ENCODE measurements at places on chromosomes 2 and 18.
A peak's percentile ranks its signal among the peaks of the same experiment; 100 is the strongest.

DNA sequence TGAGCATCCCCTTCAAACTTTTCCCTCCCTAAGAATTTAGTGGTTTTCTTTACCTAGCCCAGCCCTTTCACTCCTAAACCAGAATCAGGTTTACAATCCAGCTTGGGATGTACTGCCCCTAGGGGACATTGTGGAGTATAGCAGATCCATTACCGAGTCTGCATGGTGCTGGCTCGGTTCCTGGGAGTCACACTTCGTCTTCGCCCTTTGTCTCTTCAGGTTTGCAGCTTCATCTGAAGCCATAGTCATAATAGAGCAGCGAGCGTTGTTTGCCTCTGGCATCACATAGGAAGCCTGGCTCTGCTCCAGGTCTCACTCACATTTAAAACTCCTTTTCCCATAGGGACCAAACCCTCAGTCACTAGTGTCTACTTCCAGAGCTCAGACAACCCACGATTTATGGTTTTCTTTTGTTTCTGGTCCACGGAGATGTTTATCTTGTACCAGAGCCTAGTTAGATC, 16.8 kb upstream of the LYPD6 start:
- no peak for DNase-seq

DNA sequence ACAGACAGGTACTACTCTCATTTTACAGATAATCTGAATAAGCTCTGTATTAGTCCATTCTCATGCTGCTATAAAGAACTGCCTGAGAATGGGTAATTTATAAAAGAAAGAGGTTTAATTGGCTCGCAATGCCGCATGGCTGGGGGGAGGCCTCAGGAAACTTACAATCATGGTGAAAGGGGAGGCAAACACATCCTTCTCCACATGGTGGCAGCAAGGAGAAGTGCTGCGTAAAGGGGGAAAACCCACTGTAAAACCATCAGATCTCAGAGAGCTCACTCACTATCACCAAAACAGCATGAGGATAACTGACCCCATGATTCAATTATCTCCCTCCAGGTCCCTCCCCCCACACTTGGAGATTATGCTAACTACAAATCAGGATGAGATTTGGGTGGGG, 254.4 kb downstream of the KCNE4 start:
- DNase-seq: no peak

- no peak for DNase-seq
These were observed 4.4 kb upstream of the CCDC150 start for GRCh38 chr2:196635156-196635555.

- no peak for DNase-seq
These were observed 78.5 kb upstream of the HK2 start for GRCh38 chr2:74755386-74755785.

DNA sequence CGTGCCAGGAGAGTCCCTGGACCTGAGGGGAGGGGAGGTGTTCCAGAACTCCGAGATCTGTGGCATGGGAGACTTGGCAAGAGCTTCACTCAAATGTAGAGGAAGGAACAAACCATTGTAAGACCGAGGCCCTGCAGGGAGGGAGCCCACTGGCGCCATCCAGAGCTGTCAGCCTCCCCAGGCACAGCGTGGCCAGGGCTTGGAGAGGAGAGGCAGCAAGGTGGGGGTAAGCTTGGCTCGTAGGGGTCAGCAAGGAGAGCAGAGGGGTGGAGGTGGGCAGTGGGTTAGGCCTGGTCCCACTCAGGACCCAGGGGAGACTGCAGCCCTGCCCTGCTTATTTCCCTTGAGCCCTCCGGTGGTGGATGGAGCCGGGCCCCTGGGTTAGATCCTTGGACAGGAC, 3.6 kb downstream of the TMEM177 start:
- DNase-seq: no peak

DNA sequence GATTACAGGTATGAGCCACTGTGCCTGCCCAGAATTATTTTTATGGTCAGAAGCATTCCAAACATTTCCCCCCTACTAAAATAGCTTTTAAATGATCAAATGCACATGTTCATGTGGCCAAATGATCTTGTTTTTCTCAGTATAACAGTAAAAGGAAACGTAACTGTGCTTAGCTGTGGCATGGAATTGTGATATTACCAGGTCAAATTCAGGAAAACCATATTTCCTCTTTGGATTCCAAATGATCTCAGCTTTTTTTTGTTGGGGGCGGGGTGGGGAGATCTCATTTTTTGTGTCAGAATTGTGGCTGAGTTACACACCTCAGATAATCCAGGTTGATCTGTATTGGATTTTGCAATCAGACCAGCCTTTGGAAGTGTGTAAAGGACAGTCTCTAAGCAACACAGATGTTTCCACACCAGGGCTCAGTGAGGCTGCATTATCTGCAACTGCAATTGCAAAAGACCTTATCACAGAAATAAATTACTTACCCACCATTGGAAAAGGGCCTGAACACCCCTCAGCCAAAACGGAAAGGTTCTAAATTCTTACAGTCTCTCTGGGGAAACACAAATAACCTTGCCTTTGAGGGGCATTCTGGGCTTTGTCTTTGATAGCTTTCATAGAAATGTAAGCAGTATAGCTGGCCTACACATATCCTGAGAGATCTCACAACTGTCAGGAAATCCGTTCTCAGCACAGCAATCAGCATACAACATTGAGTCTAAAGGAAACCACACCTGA, 8.4 kb downstream of the CASP10 start:
- DNase-seq: no peak

DNA sequence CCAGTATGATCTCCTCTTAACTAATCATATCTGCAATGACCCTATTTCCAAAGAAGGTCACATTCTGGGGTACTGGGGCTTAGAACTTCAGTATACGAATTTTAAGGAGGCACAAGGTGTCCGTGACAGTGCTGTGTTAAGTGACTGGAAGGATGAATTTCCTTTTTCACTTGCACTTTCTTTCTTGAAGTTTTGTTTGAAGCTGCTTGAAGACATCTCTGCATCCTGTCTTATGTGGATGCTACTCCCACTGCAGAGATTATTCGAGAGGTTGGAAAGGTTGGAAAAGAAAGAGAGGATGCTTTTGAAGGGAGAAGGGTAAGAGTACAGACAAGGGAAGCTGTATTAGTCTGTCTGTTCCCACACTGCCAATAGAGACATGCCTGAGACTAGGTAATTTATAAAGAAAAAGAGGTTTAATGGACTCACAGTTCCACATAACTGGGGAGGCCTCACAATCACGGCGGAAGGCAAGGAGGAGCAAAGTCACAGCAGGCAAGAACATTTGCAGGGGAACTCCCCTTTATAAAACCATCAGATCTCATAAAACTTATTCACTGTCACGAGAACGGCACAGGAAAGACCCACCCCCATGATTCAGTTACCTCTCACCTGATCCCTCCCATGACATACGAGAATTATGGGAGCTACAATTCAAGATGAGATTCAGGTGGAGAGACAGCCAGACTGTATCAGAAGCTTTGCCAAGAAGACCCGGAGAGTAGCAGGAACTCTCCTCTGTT, 3.6 kb upstream of the RNF144A start:
- DNase-seq: peak; percentile 43

- no peak for DNase-seq
These were observed 153.8 kb upstream of the HNRNPA3 start for GRCh38 chr2:177058747-177059146.

DNA sequence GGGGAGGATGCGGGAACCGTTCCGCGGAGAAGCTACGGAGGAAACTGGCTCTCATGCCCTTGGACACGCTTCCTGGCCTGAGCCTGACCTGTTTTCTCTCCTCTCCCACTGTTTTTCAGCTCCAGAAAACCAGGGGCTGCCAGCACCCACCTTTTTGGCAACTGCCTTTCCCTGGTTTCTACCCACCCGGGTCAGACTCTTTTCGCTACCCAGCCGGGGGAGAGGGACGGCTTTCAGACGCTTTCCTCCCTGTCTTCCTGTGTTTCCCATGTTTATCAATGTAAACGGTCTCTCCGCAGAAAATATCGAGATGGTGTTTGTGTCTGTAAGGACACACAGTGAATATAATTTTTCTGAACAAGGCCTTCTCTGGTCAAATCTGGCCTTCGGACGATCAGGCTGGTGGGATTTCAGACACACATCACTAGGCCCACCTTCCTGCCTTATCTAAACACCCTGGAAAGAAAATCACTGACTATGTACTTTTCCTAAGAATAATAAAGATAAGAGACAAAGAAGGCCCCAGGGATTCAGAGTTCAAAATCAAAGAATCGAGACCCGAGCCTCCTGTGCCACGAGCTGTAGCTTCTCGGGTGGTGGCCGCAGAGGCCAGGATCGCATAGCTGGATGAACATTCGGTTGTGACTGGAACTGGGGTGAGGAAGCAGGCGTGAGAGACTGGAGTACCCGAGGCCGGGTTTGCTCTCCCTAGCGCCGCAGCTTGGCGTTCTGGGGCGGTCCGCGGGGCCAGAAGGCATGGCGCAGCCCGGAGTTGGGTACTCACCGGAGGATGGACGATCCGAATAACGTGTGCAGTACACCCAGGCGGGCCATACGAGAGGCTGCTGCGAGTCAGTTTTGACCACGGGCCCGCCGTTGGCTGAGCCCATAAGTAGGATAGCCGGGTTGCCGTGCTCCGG, 1.7 kb downstream of the EN1 start:
- DNase-seq: no peak

DNA sequence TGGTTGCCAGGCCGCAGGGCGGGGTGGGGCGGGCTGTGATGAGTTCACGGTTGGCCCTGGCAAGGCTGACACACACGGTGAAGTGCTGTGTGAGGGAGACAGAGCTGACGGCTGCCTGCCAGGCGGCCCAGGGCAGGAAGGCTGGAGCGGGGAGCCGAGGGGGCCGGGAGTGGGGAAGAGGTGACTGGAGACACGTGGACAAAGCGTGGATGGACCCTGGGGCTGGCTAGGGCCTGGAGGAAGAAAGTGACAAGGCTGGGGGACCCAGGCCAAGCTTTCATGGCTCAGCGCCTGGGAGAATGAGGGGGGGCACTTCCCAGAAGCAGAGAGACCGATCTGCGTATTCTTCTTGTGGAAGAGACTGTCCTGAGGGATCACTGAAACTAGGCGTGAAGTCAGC, 123.2 kb downstream of the DYSF start:
- no peak for DNase-seq

DNA sequence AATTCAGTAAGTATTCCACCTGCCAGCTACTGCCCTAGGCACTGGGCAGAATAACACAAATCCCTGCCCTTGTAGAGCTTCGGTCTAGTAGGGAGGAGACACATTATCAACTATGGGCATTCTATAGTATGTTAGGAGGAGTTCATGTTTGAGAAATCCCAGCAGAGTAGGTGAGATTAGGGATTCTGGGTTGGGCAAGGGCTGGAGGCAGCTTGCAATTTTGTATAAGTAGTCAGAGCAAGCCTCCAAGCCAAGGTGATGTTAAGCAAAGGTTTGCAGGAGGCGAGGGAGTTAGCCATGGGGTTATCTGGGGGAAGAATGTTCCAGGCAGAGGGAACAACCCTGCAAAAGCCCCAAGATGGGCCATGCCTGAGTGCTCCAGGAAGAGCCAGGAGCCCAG, 187.9 kb upstream of the HS6ST1 start:
- no peak for DNase-seq

DNA sequence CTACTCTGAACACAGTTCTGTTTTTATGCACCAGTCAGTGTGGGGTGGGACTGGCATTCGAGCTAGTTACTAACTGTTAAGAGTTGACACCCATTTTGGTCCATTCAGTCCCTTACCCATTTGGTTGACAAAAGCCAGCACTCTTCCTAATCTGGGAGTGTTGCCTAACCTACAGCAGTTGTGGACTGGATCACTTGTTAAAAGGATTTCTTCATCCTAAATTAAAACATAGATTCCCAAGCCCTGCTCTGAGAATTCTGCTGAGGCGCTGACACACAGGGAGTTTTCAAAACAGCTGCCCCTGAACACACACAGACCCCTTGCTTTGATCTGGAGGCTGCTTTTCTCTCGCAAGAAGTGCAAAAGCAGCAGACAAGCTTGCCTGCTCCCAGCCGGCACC, 6.4 kb downstream of the TIMM21 start:
- DNase-seq: no peak

GRCh38 chr2:102768892-102769291, 7.1 kb downstream of the TMEM182 start:
- DNase-seq: no peak

DNA sequence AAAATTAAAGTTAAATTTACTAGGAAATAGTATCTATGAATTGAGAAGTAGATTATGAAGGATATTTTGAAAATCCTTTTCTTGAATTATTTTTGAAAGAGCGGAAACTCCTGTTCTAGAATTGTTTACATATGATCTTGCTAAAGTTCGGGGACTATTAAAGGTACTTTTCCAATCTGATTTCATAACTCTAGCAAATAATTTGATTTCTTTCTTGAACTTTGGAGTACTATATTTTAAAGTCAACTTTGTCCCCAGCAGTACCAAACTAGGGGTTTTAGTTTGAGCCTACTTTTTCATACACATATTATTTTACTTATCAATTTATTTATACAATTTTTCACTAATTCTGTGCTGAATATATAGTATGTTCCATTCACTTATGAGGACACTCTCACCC, 364.7 kb downstream of the FSIP2 start:
- DNase-seq: no peak

GRCh38 chr2:104868505-104868866, 14.6 kb downstream of the POU3F3 start:
- no peak for DNase-seq

DNA sequence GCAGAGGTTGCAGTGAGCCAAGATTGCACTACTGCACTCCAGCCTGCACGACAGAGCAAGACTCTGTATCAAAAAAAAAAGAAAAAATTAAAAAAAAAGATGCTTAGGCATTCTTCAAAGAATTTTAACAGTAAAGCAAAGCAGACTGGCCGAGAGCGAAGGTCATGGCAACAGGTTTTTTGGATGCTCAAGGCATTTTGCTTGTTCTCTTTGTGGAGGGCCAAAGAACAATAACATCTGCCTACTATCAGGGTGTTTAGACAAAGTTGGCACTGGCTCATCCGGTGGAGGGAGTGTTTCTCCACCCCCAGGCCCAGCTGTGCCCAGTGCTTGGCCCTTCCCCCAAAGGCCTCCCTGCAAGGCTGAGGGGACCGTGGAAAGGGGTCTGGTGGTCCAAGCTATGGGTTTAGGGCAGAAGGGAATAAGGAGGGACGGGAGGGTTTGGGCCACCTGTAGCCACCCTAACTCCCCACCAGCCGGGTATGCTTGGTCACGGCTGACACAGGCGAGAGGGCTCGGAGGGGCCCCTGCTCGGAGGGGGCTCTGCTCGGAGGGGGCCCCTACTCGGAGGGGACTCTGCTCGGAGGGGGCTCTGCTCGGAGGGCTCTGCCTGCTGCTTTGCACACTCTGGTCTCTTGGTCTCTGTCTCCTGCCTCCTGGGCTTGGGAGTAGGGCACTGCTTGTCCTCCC, 26.7 kb upstream of the ALLC start:
- no peak for DNase-seq

GRCh38 chr2:222290736-222291484, 7.9 kb downstream of the PAX3 start:
- DNase-seq: no peak

DNA sequence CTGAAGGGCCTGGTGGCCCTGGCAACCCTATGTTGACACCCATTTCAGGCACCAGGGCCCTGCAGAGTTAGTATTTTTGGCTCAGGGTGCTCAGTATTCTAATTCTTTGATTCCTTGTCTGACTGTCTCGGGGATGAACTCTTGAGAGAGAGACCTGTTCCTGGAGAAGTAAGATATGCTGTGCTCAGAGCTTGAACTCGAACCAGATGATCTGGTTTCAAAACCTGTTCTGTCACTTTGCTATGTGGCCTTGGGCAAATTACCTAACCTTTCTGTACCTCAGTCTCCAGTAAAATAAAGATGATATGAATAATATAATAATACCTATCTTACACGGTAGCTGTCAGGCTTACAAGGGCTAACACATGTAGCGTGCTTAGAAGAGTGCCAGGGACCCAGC, 294.2 kb downstream of the DYSF start:
- DNase-seq: no peak

Data from activated T-cell treated with anti-CD3 and anti-CD28 coated beads for 4 hours (primary cell).